HFF-Myc (cell line): ENCODE measurements at places on chromosomes 16 and 17.

GRCh38 chr17:81583589-81584342, 31.6 kb upstream of the FAAP100 start:
- no peak for DNase-seq

GRCh38 chr16:12881182-12881581, 20.2 kb upstream of the SHISA9 start:
- DNase-seq, result no peak

- no peak for DNase-seq
Observed at GRCh38 chr17:45367216-45367615, 50.4 kb upstream of the MAP3K14 start.

DNA sequence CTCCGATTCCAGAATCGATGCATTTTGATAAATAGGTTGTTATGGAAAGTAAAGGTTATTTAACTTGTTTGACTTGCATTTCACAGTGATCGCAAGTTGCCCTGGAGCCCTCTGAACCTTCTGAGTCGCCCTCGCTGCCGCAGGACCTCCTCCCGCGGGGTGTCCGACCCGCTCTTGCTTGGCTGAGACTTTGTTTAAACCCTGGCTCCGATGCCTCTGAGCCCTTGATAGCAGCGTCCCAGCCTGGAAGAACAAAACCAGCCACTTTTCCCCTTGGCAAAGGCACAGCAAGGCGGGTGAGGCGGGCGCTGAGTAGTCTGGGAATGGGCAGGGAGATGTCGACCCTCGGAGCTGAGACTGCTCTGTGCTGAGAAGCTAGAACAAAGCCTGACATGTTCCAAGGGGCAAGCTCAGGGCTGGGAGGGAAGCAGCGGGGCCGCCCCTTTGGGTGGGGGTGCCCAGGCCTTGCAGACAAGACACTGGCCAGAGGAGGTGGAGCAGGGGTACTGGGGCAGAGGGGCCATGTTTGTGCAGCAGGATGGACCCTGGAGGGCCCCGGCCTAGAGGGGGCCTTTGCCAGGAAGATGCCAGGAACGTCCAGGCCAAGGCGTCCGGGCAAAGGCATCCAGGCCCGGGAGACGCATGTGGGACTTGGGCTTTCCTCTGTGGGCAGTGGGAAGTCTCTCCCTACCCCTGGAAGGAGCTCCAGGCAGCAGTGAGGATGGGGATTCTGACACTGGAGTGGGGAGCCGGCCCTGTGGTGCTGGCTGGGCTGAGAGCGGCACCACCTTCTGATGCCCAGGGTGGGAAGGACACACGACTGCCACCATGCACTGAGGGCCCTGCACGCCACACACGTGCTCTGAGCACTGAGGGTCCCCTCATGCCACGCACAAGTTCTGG, 30.3 kb upstream of the CDH15 start:
- no peak for DNase-seq

- no peak for DNase-seq
Observed at GRCh38 chr16:47046726-47047523, 73.5 kb upstream of the DNAJA2 start.

GRCh38 chr17:34930283-34930682, 31.0 kb downstream of the CCT6B start:
- no peak for DNase-seq

GRCh38 chr17:45877467-45877866, 16.9 kb upstream of the MAPT start:
- no peak for DNase-seq

DNA sequence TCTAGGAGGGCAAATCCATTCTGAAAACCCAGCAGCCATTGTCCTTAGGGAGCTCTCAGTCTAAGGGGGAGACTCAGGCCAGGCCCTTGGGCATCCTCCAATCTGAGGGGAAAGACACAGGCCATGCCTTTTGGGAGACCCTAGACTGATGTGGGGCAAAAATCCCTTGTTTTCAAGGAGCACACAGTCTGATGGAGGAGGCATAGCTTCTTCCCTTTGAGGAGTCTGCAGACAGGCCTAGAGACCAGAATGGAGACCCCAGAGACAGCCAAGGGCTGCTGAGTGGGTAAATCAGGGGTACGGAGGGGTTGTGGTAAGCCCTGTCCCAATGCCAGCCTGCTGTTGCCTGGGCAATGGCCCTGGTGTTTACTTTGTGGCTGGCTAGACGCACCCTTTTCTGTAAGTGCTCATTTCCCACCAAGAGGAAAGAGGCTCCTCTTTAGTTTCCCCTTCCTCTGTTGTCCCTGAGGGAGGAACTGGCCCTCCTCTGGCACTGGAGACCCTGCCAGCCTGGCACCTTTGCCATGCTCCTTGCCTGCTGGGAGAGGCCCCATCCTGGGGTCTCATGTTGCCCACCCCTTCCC, 19.3 kb downstream of the ARHGAP23 start:
- no peak for DNase-seq

DNA sequence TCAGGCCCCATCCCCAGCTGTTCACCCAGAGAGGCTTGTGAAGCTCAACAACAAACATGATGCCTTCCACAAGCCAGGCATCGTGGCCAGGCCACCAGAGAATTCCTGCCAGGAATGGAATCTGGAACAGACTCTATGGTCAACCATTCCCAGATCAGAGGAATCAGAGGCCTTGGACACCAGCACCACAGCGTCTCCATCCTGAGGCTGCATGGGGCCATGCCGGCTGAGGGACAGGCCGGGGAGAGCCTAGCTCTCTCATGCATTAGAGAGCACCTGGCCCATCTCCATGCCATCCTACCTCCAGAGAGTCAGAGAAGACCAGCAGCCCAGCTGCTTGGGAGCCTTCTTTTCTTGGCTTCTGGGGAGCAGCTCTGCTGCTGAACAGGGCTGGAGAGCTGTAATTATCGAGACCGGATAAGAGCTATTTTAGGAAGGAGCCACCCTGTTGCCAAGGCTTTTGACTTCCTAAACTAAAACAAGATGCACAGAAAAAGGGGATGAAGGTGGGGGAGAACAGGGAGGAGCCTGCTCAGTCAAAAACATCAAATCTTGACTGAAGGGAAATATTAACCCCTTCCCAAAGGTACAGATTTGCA, 24.5 kb upstream of the MTMR4 start:
- no peak for DNase-seq
